ENCODE measurements at places on chromosomes 6 and 20.

- DNase-seq: no peak
Measured at GRCh38 chr20:49326026-49326425, 48.2 kb upstream of the ZNFX1 start.

GRCh38 chr20:48691523-48691922 lies 136.3 kb downstream of the PREX1 start:
- DNase-seq: no peak

GRCh38 chr6:44128020-44128917 lies 915 bp downstream of the TMEM63B start:
- peak; percentile 39 for DNase-seq

- DNase-seq: no peak
Measured at GRCh38 chr6:137964876-137965275, 97.8 kb downstream of the TNFAIP3 start.

- DNase-seq: no peak
Measured at GRCh38 chr20:51034476-51034875, 11.6 kb upstream of the KCNG1 start.

GRCh38 chr6:147397306-147397705 lies 111.2 kb upstream of the SAMD5 start:
- no peak for DNase-seq

DNA sequence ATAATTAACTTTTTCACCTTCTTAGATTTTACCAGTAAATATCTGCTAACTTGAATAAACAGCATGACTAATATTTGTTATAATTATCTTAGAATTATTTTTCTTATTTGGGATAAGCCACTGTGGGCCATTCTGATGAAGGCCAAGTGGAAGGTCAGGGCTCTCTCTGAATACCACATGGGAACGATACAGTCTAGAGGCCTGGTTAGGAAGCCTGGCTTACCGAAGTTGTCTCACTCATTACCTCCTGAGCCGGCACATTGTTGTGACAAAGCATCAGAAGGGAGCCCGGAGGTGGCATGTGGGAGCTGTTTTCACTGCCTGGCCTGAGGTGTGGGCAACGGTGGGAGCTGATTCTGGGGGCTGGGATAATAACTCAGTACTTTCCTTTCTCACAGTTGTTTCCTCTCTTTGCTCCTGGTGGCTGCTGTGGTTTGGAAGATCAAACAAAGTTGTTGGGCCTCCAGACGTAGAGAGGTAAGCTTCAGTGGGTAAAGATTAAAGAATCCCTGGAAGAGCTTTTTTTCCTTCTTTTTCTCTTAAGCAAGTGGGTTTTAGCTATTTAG lies 29.2 kb downstream of the GFRA4 start:
- DNase-seq: no peak

DNA sequence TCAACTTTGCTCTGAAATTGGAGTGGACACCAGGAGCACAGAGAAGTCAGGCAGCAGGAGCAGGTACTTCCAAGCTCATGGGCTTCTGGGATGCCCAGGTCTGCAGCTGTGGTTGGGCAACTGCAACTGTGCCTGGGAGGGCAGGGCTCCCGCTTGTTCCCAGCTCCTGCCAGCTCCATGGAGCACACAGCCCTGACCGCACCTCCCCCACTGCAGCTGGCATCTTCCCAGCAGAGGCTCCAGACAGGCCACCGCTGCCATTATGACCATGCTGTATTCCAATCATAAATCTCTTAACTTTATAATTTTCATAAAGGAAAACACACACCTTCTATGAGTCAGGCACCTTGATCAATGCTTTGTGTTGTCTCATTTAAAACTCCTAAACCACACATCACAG lies 36.9 kb downstream of the STK38 start:
- DNase-seq: no peak

GRCh38 chr6:104855507-104855906 lies 4.2 kb downstream of the HACE1 start:
- no peak for DNase-seq

- no peak for DNase-seq
Measured at GRCh38 chr6:168223150-168223549, 96.4 kb downstream of the DACT2 start.

GRCh38 chr6:66403966-66404365 lies 696.9 kb upstream of the EYS start:
- no peak for DNase-seq

DNA sequence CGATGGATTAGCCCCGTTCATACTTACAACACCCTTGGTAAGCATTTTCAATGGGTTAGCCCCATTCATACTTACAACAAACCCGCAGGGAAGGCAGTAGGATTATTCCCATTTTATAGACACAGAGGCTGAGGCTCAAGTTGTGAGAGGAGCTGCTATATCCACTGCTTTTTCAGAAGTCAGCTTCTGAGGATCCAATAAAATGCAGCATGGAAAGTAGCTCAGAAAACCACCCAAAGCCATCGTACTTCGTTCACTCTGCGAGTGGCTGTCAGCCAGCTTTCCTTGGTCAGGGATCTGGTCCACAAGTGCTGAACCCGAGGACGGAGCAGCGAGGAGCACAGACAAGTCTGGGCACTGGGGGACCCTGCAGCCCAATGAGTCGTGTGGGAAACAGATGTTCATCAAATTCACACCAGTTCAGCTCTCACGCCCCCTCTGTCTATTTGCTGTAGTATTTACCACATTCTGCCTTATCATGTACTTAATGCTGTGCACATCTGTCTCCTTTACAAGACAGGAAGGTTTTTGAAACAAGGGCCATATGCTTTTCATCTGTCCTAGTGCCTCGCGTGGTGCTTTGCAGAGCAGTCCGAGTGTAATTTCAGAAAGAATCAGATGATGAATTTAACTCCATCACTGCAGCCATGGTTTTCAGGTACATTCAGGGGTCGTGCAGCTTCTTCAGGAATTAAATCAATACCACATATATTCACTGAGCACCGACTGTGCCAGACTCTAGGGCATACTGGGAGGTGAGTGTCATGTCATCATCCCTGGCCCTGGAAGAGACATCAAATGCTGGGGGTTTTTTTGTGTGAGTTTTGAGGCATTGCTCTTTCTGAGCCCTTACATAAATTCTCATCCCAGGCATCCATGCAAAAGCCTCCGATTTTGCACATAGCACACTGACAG lies 256.9 kb downstream of the CDH26 start:
- DNase-seq: no peak

DNA sequence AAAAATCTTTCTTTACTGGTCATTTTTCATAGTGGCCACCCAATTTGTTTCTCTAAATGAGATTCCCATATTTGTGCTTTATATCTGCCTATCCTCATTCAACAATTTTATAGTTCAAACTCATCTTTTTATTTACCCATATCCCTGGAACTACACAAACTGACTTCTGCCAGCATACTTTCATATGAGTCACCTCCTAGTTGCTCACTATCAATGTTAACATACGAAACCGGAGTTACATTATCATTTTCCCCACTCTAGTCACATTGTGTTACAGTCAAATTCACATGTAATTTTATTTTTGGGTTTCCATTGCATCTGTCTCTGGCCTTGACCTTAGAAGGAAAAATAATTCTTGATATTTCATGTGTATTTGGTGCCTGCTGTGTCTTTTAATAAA lies 499.4 kb downstream of the MAFB start:
- no peak for DNase-seq

- DNase-seq: no peak
Measured at GRCh38 chr6:131096786-131097185, 33.7 kb upstream of the EPB41L2 start.

GRCh38 chr6:13248053-13248452 lies 80.3 kb downstream of the TBC1D7 start:
- DNase-seq: peak; percentile 50

DNA sequence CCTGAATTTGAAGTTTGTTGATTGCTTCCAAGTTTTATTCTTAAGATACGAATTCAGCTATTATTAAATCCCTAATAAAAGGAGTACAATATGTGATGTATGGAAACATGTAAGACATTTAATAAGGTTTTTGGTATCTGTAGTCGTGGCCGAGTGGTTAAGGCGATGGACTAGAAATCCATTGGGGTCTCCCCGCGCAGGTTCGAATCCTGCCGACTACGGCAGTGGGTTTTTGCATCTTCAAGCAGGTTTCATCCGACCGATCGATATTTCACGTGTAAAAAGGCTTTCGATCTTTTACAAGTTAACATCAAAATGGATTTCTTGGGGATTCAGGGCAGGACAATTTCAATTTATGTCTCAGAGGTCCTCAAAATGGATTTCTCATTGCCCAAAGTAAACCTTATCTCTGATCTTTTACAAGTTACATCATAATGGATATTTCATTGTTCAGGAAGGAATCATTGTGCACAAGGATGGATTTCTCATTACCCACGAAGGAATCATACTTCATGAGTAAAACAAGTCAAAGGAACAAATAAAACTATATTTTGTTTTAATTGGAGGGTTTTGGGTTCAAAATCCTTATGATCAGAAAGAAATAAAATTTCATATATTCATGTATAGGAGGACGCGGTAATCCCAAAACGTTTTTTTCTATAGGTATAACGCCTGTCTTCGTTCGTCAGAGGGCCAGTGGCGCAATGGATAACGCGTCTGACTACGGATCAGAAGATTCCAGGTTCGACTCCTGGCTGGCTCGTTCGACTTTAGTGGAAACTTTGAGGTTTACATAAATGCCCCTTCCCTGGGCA lies 37.3 kb upstream of the BTN3A2 start:
- DNase-seq: peak; percentile 91

- no peak for DNase-seq
Measured at GRCh38 chr20:10940941-10941340, 267.1 kb upstream of the JAG1 start.

DNA sequence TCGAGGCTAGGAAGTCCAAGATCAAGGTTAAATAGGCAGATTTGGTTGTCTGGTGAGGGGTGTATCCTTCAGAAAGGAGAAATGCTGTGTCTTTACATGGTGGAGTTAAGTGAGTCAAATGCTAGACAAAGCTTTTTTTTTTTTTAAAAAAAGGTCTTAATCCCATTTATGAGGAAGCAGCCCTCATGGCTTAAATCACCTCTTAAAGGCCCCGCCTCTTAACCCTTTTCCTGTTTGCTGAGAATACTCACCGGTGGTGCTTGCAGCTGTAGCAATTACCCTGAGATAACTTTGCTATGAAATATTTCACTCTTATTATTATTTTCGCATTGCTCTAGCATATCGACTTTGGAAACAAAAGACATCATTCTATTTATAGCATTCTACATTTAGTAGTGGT lies 30.8 kb downstream of the FBXO30 start:
- no peak for DNase-seq

GRCh38 chr6:63589952-63590411 lies 17.7 kb downstream of the LOC128125822 start:
- DNase-seq: peak; percentile 6

GRCh38 chr6:6707143-6707542 lies 118.6 kb downstream of the LY86 start:
- no peak for DNase-seq

GRCh38 chr6:129623008-129623732 lies 86.8 kb downstream of the ARHGAP18 start:
- DNase-seq: no peak

- no peak for DNase-seq
Measured at GRCh38 chr6:43878823-43879495, 108.9 kb downstream of the VEGFA start.

DNA sequence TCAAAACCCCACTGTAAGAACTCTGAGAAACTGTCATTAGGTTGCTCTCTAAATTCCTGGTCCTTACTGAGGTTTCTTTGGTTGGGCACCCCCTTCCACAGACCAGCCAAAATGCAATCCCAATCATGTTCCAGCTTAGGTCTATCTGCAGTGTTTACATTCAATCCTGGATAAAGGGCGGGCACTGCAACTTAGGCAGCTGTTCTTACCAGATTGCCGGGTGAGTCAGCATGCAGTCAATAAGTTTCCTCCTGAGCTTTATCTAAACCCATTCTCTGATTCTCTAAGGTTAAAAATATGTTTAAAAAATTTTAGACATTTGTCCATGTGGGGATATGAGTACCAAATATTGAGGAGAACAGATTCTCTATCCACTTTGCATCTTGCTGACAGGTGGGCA lies 197.8 kb downstream of the HAO1 start:
- DNase-seq: no peak

GRCh38 chr6:68575765-68576439 lies 59.2 kb upstream of the ADGRB3 start:
- peak; percentile 65 for DNase-seq

GRCh38 chr6:120354452-120355098 lies 979.7 kb downstream of the TBC1D32 start:
- DNase-seq: peak; percentile 12

- no peak for DNase-seq
Measured at GRCh38 chr6:86949771-86950170, 12.4 kb downstream of the HTR1E start.

DNA sequence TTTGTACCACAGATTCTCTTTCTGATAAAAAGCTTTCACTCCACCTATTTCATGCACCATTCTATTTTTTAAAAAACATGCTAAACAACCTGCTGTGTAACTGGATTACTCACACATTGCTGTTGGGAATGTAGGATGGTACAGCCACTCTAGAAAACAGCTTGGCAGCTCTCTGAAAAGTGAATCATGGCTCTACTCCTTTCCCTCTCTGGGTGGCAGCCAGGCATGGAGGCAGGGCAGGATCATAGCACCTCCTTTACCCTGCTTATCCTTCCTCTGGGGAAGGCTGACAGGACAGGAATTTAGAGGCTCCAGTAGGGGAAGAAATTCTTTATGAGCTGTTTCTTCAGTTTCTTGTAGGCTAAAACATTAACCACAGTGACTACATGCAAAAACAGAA lies 6.7 kb upstream of the VNN2 start:
- DNase-seq: peak; percentile 36

DNA sequence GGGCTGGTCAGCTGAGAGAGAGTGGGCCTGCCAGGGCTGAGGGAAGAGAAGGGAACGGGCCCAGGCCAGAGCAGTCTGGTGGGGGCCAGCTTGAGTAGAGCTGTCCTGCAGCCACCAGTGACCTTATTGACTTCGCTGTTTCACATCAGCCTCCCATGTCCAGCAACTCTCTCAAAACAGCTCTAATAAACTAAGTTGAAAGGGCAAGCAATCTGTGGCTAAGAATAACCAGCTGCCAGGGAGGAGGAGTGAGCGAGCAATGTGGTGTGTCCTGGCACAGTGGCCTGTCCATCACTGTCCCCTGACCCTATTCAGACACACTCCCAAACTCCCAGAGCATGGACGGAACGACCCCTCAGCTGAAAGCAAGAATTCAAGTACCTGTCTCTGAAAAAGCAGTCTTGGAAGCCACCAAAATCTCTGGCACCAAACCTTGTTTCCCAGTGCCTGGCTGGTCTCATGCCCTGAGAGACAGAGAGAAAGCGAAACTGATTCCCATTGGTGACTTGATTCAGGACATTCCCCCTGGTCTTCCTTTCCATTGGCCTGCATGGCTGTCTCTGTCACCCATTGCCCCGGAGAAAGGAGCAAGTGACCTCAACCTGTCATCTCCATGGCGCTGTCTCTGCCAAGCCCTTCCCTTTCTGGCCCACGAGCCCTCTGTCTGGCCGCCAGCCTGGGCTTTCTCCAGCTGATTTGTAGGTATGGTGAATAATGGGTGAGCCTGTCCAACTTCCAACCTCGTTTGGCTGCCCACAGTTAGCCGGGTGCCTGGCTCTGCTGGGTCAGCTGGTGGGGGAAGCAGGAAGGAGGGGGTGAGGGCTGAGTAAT lies at the start of gene DDO:
Gene DDO, minus strand, starts transcription at position 490 of the 831 bp plus-strand sequence. CDS start 2,113 bp downstream, outside the sequence.
- no peak for DNase-seq

DNA sequence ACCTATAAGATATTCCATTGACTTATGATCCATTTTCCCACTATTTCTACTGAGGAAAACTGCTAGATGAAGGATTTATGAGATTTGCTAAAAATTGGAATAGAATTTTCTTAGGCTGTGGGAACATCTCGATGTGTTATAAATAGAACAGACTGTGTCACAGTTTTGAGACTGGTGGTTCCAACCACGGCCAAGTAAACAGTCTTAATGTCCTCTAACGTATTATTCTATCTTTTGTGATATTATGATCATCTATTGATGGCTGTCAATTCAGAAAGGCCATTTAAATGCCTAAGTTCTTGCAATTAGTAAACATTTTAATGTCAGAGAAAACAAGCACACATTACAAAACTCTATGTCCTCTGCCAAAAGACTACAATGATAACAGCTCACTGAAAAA lies 71.5 kb upstream of the PLN start:
- DNase-seq: no peak
